Stimulated activated CD8-positive, alpha-beta memory T cell treated with anti-CD3 and anti-CD28 coated beads, Interleukin-4, amount 100 ng/mL, for 4 hours (primary cell): ENCODE measurements at places on chromosomes 16 and 17.

DNA sequence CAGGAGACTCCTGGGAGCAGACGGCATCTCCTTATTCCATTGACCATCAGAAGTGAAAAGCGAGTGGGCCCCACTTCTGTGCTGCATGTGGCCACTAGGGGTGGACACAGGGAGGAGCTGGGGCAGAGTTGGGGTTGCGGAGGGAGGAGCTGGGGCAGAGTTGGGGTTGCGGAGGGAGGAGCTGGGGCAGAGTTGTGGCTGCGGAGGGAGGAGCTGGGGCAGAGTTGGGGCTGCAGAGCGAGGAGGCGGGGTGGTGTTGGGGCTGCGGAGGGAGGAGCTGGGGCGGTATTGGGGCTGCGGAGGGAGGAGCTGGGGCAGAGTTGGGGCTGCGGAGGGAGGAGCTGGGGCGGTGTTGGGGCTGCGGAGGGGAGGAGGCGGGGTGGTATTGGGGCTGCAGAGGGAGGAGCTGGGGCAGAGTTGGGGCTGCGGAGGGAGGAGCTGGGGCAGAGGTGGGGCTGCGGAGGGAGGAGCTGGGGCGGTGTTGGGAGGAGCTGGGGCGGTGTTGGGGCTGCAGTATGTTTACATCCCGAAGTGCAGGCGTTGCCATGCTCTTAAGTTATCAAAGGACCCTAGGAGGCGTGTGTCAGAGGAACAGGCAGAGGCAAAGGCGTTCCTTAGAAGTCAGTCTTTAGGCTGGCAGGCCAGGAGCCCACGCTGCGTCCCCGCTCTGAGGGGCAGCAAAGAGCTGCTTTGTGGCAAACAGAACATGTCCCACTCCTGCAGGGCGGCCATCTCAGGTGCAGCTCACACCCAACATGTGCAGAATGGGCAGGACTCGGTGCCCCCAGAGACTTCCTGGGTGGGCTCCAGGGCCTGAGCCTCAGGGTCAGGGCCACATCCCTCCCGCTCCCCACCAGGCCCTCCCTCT is 76.0 kb downstream of the ZNF778 start:
- no peak for DNase-seq

GRCh38 chr17:51992864-51993416 is 165.6 kb downstream of the CA10 start:
- DNase-seq, result no peak

DNA sequence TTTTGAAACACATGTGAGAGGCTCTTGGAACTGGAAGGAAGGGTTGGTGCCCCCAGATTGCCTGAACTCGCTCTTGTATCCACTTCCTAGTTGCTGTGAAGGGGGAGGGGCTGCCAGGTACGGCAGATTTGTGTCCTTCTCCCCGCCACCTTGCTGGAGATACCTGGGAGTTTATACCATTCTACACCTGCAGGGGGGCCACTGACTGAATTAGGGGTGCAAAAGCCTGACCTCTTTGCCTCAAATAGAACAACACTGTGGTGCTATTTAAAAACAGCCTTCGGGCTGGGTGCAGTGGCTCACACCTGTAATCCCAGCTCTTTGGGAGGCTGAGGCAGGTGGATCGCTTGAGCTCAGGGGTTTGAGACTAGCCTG is 35.1 kb upstream of the IL34 start:
- DNase-seq, result no peak

- DNase-seq, result no peak
Measured at GRCh38 chr17:4165301-4166010, 22.5 kb downstream of the CYB5D2 start.

DNA sequence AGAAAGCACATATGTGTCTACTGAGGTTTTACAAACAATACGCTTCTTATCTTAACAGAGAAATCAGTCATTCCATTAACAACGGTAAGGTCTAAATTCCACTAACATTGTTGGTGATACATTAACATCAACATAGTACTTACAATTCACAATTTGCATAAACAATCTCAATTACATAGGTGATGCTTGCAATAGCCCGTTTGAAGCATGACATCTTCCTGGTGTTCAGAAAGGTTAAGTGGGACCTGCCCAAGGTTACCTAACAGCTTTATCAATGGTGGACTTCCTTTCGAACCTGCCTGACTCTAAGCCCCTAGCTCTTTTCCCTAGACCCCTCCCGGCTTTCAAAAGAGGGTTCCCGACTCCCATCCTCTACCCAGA is 699 bp downstream of the FAM222B start:
- DNase-seq, result no peak

GRCh38 chr17:41505809-41506767 is 676 bp upstream of the KRT13 start:
- no peak for DNase-seq

DNA sequence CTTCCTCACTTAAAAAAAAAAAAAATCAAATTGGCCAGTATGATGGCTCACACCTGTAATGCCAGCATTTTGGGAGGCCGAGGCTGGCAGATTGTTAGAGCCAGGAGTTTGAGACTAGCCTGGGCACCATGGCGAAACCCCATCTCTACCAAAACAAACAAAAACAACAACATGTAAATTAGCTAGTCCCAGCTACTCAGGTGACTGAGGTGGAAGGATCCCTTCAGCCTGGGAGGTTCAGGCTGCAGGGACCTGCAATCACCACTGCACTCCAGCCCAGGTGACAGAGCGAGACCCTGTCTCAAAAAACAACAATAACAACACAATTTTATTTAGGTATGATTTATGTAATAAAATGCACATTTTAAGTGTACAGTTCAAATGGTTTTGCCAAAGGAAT is 6.3 kb upstream of the EPOP start:
- DNase-seq, result no peak

DNA sequence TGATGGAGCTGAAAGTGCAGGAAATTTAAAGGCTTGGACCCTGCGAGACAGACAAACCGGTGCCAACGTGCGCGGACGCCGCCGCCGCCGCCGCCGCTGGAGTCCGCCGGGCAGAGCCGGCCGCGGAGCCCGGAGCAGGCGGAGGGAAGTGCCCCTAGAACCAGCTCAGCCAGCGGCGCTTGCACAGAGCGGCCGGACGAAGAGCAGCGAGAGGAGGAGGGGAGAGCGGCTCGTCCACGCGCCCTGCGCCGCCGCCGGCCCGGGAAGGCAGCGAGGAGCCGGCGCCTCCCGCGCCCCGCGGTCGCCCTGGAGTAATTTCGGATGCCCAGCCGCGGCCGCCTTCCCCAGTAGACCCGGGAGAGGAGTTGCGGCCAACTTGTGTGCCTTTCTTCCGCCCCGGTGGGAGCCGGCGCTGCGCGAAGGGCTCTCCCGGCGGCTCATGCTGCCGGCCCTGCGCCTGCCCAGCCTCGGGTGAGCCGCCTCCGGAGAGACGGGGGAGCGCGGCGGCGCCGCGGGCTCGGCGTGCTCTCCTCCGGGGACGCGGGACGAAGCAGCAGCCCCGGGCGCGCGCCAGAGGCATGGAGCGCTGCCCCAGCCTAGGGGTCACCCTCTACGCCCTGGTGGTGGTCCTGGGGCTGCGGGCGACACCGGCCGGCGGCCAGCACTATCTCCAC is at the start of gene NOG:
TSS of gene NOG (plus strand) at position 54 of the 674 bp plus-strand sequence. CDS start at position 579, 525 bp downstream.
- no peak for DNase-seq

- no peak for DNase-seq
Measured at GRCh38 chr17:19384723-19385391, 2.1 kb downstream of the MFAP4 start.

DNA sequence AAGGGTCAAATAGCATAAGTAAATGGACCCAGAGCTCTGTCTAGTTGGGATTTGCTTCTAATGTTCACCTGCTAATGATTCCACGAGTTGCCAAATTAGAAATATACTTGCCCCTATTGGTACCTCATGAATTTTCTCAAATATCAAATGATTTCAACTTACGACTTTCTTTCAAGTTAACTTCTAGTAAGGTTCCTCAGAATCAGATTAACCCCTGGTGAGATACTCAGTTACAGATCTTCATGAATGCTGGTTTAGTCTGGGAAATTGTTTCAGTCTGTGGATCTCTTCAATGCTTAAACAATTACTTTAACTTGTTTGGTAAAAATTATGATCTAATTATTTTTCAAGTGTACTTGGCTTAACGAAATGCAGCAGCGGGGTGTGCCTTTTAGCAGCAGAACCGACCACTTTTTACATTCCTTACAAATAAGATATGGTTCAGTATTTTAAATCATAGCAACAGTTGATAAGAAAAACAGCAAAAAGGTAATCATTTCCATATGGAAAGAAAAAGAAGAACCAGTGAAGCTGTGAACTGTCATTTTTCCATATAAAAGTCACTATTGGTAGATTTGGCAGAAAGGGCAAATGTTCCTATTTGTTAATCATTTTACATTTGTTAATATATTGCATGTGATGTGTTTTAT is 34.5 kb downstream of the TUBD1 start:
- DNase-seq, result no peak

- no peak for DNase-seq
Measured at GRCh38 chr16:77541165-77541564, 106.3 kb upstream of the ADAMTS18 start.

GRCh38 chr17:30343796-30344195 is 9.9 kb upstream of the TMIGD1 start:
- no peak for DNase-seq

DNA sequence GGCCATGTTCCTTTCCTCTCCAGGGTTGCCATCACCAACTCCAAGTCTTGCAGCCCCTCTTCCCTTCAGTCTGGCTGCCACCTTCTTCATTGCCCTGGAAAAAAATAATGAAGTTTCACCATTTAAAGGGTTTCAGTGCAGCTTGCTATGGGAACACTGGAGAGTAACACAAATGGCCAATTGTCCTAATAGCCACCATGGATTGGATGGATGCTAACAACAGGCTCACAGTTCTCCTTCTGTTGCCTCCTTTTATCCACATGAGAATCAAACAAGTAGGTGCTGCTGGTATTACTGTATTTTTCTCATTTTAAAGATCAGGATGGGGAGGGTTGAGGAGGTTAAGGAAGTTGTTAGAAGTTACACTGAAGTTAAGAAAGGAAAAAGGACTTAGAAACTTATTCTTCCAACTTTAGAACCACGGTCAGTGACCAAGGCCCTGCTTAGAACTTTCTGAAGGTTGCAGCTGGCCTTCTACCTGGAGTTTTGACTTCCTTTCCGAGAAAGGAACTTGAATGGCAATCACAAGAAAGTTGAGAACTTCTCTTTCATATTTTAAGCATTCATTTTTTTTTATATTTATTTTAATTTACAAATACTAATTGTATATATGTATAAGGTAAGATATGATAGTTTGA is 198.0 kb upstream of the MAF start:
- DNase-seq, result no peak

GRCh38 chr17:2964370-2964769 is 99.0 kb downstream of the OR1D5 start:
- DNase-seq, result no peak

DNA sequence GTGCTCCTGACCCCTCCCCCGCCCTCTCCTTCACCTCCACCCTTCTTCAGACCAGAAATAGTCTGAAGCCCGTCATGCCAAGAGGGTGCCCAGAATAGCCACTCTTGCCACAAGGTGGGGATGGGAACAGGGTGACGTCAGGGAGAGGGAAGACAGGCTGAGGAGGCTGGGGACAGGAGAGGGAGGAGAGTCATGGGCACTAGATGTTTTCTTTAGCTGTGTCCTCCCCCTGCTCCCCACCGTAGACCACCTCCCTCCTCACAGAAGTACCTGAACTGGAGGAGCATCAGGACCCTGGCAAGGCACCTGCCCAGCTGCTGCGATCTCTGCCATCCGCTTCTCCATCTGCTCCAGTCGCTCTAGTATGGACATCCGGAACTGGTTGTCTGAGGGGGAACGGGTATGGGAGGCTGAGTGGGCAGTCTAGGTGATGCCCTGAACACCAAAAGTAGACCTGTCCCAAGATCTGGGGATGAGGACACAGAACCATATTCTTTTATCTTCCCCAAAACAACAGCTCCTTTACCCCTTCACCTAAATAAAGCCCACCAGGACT is 6.6 kb upstream of the SPAG7 start:
- no peak for DNase-seq

DNA sequence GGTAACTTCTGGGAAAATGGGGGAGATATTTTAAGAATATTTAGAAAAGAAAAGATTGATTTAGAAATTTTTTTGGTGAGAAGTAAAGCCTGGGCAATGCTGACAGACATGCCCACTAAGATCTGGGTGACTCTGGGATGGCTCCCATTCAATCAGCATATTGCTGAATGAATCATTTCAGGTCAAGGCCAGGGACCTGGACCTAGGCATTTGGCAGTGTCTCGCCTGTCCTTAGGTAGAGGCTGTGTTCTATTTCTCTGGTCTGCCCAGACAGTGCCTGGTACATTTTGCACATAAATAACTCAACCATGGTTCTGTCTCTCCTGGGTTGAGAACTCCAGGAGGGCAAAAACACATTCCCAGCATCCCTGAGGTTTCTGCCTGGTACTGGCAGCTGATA is 39.9 kb downstream of the SMPD3 start:
- no peak for DNase-seq

GRCh38 chr17:63430223-63430622 is 15.9 kb downstream of the CYB561 start:
- DNase-seq, result no peak

GRCh38 chr16:77684181-77684526 is 38.2 kb upstream of the NUDT7 start:
- DNase-seq, result no peak

GRCh38 chr17:17355426-17355825 is 52.3 kb downstream of the NT5M start:
- no peak for DNase-seq
